Heart left ventricle (tissue), 16 donors: ENCODE measurements at places on chromosomes 2 and 18. TPM values are rescaled to one million over a fixed set of nuclear protein-coding genes. Genes with fewer than 3 reads are reported as not detected.

Gene ANKRD62
- total RNA-seq, result not detected

DNA sequence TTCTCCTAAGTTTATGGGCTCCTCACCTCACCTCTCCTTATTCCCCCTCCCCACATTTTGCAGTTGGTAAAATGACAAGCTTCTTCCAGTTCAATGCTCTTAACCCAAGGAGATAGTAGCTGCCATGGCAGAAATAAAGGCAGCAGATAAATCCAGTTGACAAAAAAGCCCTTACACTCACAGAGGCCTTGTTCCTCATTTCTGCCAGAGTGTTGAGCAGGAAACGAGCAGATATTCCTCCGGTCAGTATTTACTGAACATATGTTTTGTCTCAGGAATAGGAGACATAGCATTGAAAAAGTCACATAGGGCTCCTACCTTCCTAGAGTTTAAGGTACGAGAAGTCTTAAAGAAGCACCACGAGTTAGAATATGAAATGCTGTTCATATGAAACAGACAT lies 493.7 kb upstream of the TNP1 start:
- no peak for DNase-seq

GRCh38 chr2:48906633-48907032 lies 151.1 kb upstream of the LHCGR start:
- no peak for DNase-seq

DNA sequence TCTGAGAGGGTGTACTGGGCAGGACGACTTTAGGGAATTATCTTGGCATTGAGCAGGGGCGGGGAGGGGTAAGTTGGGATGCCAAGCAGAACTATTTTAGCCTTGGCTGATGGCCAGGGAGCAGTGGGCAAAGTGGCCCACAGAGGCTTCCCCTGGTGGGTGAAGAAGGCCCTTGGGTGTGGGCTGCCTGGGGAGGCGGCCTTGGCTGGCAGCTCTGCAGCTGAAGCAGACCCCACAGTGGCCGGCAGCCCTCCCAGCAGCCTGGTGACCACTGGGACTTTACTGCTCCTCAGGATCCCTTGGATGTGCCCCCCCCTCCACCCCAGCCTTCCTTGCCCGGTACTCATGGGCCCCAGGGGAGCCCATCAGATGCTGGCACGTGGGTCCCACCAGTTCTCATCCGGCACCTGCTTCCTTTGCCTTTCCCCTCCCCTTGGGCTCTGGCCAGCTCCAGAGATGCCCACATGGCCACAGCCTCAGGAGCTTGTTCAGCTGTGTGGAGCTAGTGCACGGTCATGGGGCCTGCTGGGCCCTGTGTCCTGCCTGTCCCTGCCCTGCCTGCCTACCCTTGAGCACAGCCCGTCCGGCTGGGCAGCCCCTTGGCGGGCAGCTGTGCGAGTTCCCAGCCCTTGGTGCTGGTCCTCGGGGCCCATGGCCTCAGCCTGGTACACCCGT lies 122.1 kb upstream of the HS6ST1 start:
- no peak for DNase-seq

- DNase-seq, result no peak
These were observed 996 bp downstream of the TGFBRAP1 start for GRCh38 chr2:105328281-105329196.

DNA sequence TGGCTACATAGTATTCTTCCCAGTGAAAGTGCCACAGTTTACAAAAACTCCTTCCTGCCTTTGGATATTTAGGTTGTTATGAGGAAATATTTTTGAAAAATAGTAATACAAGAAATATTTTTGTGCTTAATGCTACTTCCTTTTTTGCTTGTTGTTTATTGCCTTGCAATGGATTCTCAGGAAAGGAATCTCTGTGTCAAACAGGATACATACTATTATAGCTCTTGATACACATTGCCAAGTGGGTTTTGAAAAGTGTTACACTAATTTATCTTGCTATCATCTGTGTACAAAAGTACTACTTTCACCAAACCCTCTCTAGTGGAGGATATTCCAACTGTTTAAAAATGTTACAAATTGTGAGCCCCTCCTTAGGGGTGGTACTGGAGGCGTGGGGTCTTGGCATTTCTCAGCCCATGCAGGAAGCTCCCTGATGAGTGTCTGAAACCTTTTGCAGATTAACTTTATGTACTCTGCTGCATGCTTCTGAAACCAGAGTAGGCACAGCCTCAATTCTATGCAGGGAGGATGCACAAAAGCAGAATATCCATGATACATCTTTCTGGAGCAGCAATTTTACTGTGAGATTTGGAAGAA lies 54.5 kb downstream of the EVA1A start:
- no peak for DNase-seq

GRCh38 chr2:180761224-180761623 lies 219.2 kb upstream of the UBE2E3 start:
- DNase-seq, result no peak

- no peak for DNase-seq
These were observed 45.3 kb upstream of the SPAG16 start for GRCh38 chr2:213238753-213239495.
